COLO829 (cell line): ENCODE measurements at places on chromosomes 2 and 18.

- no peak for DNase-seq
These were observed 640 bp downstream of the ROCK2 start for GRCh38 chr2:11343650-11344341.

- no peak for DNase-seq
These were observed 27.3 kb downstream of the RPL37A start for GRCh38 chr2:216525972-216526371.

DNA sequence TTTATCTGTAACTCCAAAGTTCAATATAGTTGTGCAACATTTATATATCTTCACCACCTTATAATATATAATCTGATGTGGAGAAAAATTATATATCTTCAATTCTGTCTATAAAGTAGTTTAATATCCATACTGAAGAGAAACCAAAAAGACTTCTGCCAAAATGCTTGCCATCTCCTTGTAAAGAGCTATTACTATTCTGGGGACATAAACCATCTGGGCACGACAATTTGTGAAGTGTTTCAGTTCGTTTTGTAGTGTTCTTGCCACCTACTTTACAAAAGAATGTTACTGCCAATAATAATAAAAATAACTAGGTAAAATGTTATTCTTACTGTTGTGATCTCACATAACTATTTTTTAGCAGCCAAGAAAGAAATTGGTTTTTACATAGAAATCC lies 45.1 kb downstream of the SCN1A start:
- no peak for DNase-seq

- DNase-seq: peak; percentile 28
These were observed 80.0 kb downstream of the EXOC6B start for GRCh38 chr2:72745679-72746368.

GRCh38 chr2:206422493-206422892 lies 20.8 kb upstream of the ADAM23 start:
- no peak for DNase-seq

DNA sequence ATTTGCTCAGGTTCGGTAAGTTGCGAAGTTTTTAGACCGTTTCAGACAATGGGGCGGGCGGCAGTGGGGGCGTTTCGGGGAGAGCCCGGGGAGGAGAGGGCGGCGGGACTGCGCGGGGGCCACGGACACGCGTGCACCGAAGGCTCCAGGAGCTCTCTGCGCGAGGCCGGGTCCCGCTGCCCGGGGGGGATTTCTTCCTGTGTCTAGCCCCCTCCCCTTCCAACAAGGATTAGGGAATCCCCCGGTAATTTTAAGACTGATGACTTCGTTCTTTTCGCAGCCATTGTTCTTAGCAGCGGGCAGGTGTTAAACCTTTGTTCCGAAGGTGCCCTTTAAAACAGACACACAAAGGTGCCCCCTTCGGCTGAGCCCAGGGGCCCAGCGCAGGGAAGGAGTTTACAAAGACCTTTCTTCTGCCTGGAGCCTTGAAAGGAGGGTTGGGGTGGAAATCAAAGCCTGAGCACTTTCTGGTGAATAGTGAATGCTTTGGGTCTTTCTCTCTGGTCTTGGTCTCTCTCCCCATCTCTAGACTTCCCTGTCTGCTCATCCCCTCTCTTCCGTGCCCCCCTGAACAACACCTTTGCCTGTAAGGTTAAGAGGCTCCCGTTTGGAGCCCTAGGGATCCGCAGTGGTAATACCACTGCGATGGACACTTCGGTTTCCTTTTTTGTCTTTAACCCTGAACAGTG lies 2.1 kb downstream of the TRIB2 start:
- DNase-seq: no peak

DNA sequence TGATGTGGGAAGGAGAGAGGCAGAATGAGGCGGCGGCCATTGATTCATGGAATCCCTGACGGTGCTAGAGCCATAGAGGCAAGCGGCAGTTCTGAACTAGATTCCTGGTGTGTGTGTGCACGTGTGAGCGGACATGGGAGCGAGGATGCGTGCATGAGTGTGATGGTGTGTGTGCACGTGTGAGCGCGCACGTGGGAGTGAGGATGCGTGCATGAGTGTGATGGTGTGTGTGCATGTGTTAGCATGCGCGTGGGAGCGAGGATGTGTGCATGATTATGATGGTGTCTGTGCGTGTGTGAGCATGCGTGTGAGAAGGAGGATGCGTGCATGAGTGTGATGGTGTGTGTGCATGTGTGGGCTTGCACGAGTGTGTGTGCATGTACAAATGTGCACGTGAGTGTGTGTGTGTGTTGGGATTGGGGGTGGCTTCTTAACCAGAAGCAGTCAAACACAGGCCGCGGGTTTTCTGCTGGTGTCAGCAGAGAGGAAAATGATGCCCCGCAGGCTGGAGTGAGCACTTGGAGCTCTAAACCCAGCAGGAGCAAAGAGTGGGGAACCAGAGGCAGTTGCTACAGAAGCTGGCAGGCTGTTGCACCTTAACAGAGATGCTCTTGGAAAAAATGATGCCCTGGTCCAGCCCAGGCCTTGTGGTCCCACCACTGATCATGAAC lies 29.5 kb downstream of the DIPK1C start:
- DNase-seq: no peak

GRCh38 chr2:126698376-126698775 lies 42.4 kb downstream of the GYPC start:
- DNase-seq: no peak

- DNase-seq: no peak
These were observed 205.8 kb downstream of the PRKCE start for GRCh38 chr2:45857275-45857609.

DNA sequence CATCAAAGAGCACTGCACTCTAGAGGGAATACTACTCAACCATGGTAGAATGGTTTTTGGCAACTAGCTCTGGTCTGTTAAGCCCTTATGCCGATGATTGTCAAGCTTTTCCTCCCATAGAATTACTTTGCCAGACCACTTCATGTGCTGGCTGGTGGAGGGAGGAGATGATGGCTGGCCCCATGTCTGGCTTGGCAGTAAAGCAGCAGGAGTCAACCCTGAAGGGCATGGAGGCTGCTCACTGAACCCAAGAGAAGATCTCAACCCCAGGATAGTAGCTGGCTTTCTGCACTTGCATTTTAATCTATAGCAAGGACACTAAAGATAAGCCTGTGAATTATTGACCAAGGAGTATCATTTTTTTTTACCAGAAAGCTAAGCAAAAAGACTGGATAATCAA lies 309.9 kb downstream of the PIEZO2 start:
- DNase-seq: no peak

GRCh38 chr2:64485331-64485730 lies 31.4 kb downstream of the LGALSL start:
- no peak for DNase-seq

DNA sequence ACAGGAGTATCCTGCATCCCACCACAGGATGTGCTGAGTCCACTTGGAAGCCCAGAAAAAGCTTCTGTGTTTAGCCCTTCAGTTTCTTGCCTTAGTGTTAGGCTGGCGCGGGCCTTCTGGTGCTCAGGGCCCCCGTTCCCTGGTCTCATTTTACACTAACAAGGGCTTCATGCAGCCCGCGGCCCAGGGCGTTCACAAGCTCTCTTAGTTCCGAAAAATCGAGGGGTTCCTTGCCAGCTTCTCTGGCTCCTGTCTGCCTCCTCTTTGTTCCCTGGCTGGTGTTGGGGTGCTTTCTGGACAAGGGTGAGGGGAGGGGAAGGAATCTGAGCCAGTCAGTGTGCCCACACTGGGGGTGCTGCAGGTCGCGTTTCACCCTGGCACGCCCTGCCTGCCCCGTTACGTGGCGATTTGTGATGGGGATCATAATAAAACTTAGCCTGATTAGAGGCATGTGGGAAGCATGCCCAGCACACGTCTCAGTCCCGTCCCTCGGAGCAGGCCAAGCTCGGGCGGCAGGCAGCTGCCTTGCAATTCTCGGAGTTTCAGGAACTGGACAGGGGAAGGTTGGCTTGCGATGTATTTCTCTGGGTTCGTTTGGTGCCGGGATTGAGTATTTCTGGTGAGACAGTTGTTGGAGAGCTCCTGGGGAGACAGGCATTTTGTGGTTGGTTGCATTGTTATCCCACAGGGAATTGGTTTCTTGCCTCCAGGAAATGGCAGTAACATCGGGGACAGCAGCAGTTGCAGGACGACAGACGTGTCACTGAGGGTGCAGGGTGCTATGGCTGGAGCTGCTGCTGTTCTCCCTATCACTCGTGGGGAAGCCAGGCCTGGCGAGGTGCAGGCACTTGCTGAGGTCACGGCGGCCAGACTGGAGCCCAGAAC lies 22.9 kb downstream of the SH3BP4 start:
- no peak for DNase-seq

- DNase-seq: peak; percentile 76
These were observed 15.5 kb upstream of the RAB10 start for GRCh38 chr2:26018184-26019055.

DNA sequence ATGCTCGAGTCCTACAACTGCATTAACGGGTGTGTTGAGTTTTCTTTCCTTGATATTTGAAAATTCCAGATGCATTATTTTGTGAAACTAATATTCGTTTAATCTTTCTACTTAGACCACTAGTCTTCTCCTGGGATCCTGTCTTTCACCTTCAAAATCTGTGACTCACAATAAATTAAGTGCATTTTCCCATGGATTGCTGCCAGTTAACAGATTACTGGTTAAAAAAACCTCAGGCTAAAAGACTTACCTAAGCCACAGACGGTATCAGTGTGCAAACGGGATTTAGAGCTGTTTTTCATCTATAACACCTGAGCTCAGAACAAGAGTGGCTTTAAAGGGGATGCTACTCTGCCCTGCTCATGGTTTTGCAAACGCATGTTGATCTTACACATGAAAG lies 10.2 kb downstream of the FECH start:
- DNase-seq: no peak

DNA sequence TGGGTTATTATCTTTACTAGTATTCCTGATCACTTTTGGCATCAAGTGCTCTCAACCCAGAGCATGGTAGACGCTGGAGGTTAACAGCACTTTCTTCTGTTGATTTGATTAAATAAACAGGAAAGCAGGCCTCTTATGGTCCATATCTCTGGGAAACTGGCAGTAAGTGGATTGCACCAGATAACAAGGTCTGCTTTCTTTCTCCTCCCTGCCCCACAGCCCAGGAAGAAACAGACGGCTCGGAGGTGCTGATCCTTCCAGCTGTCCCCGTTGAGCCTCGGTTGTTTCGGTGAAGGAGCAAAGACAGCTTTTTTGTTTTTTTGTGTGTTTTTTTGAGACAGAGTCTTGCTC lies 100.8 kb upstream of the KCTD1 start:
- no peak for DNase-seq

- peak; percentile 51 for DNase-seq
These were observed 53.4 kb downstream of the THADA start for GRCh38 chr2:43542285-43542933.

- DNase-seq: no peak
These were observed 4.6 kb upstream of the DNAJC5G start for GRCh38 chr2:27270670-27271069.

GRCh38 chr2:62456721-62457539 lies 49.1 kb downstream of the TMEM17 start:
- DNase-seq: peak; percentile 72

DNA sequence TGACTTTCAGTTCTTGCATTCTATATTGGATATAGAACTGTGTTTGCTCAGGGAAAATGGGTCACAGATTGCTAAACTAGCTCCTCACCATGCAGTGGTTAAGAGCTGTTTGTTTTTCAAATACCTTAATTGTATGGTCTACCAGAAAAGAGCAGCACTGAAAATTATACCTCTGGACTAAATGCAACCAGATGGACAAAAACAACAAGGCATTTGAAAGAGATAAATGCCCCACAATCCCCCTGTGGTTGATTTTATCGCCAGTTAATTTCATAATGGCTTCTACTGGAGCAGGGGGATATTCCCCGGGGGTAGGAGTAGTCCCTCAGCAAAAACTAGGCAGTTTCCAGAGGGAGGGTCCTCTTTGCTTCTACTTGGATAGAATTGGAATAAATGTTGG lies 267.9 kb upstream of the TNP1 start:
- no peak for DNase-seq

GRCh38 chr2:112000399-112001135 lies 54.5 kb upstream of the TMEM87B start:
- no peak for DNase-seq

- no peak for DNase-seq
These were observed at the start of gene TCF4 for GRCh38 chr18:55588111-55588869. TCF4 (minus strand) TSS chr18:55588192; CDS start chr18:55587116, 1,076 bp downstream.

GRCh38 chr2:48530033-48530811 lies at the start of gene STON1:
STON1 (plus strand) TSS chr2:48530154; CDS start chr2:48580634, 50,480 bp downstream.
- DNase-seq: no peak

- no peak for DNase-seq
These were observed 304.2 kb downstream of the CYP26B1 start for GRCh38 chr2:71843391-71843850.

DNA sequence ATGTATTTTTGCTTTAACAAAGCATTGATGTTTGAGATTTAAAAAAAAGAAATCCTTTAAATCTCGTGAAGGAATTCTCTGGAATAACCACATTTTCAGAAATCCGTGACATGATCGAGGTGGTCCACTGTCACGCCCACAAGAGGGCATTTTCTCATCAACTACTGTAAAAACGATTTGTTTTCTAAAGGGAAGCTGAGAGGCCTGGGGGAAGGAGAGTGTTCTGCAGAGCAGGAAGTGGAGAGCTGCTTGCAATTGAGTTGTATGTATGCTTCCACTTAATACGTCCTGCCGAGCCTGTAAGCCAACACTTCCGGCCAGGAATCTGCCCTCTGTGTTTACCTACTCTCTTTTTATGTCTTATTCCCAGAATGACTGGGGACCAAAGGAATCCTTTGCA lies 19.4 kb downstream of the KLHL29 start:
- DNase-seq: peak; percentile 73

- DNase-seq: no peak
These were observed 64.4 kb downstream of the KLHL29 start for GRCh38 chr2:23449413-23449812.

DNA sequence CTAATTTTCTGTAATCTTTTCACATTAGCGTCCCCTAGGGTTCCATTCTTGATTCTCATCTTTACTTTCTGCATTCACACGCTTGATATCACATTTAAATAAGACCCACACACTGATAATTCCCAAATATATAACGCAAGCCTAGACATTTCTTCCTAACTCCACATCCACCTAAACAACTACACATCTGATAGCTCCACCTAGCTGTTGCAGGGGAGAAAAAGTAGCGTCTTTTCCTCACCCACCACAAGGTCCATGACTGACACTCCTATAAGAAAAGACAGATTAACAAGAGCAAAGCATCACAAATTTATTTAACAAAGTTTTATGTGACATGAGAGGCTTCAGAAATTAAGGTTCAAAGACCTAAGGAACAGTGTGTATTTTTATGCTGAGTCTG lies 862.2 kb upstream of the DDX18 start:
- no peak for DNase-seq

DNA sequence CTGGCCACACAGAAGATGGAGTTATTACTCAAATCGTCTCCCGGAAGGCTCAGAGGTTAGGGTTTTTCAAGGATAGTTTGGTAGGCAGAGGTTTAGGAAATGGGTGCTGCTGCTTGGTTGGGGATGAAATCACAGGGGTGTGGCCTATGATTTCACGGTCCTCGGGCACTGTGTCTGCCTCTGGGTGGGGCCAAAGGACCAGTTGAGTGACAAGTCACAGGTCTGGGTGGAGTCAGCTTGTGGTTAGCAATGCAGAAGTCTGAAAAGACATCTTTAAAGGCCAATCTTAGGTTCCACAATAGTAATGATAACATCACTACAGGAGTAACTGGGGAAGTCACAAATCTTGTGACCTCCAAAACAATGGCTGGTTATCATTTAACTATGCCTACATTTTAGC lies 387.8 kb downstream of the ZNF521 start:
- DNase-seq: no peak
